ENCODE measurements at places on chromosomes 16 and 17.

DNA sequence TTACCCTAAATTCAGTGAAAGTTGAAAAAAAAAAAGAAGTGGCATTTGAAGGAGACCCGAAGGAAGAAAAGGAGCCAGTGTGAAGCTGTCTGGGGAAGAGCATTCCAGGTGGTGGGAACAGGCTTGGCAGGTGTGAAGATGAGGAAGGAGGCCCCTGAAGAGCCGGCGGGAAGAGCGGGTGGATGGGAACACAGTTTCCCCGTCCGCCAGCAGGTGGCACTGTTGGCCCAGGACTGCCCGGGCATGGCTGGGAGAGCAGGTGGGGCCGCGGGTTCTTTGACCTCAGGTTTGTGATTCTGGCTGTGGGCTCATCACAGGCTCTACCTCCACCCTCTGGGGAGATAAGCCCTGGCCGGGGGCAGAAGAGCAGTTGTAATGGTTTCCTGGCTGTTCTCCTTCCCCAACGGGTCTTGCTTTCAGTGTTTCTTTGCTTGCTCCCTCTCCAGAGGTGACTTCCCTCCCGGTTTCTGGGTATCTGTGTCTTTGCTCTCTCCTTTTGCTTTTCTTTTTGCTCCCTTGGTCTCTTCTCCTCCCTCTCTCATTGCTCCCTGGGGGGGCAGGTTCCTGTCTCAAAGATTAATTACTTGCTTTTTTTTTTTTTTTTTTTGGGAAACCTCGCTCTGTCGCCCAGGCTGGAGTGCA lies 32.3 kb downstream of the RAP1GAP2 start:
- DNase-seq = peak; percentile 75

DNA sequence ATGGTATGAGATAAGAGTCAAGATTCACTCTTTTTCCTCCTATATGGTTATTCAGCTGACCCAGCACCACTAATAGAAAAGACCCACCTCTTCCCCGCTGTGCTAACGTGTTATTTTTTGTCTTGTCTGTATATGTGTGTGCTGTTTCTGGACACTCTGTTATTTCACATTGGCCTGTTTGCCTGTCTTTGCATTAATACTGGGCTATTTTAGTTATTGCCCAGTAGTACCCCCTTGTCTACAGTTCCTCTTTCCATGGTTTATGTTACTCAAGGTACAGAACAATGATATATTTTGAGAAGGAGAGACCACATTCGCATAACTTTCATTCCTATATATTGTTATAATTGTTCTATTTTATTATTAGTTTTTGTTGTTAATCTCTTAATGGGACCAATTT lies 74.0 kb upstream of the SIAH1 start:
- no peak for DNase-seq

GRCh38 chr17:55314061-55314783 lies 49.5 kb downstream of the HLF start:
- no peak for DNase-seq

- no peak for DNase-seq
Measured at GRCh38 chr17:76345377-76345974, 8.2 kb downstream of the PRPSAP1 start.

GRCh38 chr17:44088254-44088653 lies 17.7 kb downstream of the G6PC3 start:
- DNase-seq = no peak

DNA sequence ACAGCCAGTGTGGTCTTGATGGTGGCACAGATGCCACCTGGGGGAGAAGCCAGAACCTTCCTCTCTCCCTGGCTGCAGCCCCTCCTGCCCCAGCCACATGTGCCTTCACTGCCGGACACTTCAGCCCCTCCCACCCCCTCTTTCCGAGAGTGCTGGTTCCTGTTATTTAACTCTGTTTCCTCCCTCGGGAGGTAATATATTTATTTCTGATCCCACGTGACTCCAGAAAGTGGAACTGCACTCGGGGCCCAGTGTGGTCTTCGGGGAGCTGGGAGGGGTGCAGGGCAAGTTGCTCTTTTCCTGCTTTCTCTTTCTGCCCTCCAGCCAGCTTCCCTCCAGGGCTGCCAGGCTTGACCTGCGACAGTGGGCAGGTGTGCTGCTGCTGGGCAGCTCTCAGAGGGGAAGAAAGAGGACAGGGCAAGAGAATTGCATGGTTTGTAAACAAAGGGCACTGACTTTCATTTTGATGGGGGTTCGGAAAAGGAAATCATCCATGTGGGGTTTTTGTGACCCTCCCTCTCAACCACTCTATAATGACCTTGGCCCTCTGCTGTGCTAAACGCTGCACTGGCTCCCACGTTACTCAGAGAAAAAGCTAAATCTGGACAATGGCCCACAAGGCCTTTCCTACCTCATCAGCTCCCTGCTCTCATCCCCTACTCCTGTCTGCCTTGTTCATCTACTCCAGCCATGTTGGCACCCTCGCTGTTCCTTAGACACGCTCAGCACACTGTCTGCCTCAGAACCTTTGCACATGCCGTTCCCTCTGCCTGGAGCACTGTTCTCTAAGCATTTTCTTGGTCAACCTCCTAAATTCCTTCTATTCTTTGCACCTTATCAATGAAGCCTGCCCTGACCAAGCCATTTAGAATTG lies 8.2 kb upstream of the CIITA start:
- no peak for DNase-seq

DNA sequence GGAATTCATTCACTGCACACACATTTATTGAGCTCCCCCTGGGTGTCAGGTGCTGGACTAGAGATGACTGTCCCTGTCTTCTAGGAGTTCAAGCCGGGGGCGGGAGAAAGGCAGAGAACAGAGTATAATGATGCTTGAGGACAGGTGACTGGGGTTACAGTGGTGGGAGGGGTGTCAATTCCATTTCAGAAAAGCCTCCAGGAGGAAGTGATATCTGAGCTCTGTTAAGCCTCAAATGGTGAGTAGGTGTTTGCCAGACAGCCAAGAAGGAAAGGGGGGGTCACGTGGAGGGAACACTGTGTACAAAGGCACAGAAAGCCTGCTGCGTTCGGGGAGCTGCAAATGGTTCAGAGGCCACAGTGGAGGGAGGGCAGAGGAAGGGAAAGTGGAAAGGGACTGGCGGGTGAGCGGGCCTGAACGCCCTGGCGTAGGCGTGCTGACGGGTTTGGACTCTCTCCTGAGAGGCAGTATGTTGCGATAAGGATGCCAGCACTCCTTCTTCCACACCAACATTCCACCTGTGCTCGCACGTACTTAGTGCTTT lies 9.7 kb upstream of the NXPH3 start:
- no peak for DNase-seq

GRCh38 chr17:78622491-78623265 lies 45.5 kb upstream of the DNAH17 start:
- DNase-seq = no peak

DNA sequence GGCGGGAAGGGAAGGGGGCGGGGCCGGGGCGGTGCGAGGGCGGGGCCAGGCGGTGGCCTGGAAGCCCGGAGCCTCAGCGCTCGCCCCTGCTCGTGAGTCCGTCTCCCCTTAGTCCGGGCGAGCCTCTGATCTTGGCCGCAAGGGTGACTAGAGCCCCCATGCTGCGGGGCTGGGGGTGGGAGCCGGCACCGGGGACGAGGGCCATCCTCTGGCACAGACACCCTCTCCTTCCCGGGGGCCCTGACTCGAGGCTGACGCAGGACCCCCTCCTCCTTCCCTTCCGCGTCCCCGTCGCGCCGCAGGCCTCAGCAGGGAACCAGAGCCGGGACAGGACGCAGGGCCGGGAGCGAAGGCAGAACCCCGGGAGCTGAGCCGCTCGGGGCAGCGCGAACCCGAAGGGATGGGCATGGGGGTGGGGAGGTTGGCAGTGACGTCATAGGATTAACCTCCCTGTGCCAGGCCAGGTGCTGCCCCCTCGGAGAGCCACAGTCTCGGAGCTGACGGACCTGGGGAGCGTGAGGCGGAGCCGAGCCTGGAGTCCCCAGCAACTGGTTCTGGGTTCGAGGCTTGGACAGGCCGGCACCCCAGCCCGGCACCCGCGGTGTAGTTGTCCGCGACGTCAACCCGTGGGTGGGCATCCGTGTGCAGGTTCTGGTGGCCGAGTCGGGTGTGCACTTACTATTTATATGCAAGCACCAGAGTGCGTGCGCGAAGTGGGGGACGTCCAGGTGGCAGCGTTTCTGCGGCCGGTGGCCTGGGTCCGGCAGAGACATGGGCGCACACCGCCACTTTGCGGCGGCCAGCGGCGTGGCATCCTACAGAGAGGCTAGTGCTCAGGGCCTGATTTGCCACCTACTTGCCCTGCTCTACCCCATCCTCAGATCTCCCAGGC lies 503 bp upstream of the PLCD3 start:
- peak; percentile 56 for DNase-seq

GRCh38 chr17:72717676-72718075 lies 374.8 kb downstream of the SLC39A11 start:
- DNase-seq = no peak

DNA sequence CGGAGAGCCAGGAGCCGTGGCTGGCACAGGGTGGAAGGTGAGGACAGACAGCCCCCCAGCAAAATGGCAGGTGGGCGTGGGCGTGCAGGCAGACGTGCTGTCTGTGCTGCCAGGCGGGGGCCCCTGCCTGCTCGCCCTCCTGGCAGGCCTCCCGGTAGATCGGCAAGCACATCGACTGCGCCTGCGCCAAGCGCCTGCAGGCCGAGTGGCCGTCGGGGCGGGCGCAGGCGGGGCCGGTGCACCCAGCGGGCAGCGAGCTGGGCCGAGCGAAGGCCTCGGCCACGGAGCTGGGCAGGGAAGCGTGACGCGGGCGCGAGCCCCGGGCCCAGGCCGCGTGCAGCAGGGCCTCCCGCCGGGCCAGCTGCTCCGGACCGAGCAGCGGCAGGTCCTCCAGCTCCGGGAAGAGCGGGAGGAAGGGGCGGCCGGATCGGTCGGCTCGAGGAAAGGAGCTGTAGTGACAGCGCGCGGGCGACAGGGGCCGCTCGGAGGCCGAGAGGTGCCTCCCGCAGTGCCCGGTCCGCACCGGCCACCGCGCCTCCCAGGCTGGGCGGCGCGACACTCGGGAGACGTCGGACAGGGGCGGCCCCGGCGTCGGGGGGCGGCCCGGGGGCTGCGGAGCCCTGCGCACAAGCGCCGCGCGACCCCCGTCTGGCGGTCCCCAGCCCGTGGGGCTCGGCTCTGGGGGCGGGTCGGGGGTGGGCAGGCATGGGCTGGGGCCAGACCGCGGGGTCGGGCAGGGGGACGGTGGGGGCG lies 16.9 kb downstream of the GRIN2C start:
- DNase-seq = no peak

- DNase-seq = no peak
Measured at GRCh38 chr16:11799509-11800381, 2.7 kb upstream of the ZC3H7A start.

DNA sequence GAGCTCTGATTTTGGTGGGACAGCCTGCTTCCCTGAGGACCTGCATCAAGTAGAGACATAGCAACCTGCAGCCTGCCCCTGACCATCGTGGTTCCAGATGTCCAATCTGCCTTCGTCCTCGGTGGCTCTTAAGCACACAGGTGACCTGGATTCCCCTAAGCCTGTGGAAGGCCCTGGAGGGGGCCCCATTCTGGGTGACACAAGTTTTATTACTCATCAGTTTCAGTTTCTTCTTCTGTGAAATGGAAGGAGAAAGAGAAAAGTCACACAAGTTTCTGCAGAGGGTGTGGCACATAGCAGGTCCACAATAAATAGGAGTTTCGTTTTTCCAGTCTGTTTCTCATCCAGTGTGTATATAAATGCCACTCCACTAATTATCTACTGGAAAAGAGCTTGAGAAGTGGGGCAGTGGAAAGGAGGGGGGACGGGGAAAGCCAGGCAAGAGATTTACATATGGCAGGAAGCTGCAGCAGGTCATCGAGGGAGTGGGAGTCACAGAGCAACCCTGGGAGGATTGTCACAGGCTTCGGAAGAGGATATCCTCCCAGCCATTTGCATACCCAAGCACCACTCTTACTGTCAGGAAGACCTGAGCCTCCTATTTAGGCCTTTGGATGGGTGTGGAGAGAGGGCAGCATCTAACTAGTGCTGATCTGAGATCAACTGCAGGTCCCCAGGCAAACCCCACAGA lies 10.0 kb upstream of the NOS2 start:
- DNase-seq = peak; percentile 62

DNA sequence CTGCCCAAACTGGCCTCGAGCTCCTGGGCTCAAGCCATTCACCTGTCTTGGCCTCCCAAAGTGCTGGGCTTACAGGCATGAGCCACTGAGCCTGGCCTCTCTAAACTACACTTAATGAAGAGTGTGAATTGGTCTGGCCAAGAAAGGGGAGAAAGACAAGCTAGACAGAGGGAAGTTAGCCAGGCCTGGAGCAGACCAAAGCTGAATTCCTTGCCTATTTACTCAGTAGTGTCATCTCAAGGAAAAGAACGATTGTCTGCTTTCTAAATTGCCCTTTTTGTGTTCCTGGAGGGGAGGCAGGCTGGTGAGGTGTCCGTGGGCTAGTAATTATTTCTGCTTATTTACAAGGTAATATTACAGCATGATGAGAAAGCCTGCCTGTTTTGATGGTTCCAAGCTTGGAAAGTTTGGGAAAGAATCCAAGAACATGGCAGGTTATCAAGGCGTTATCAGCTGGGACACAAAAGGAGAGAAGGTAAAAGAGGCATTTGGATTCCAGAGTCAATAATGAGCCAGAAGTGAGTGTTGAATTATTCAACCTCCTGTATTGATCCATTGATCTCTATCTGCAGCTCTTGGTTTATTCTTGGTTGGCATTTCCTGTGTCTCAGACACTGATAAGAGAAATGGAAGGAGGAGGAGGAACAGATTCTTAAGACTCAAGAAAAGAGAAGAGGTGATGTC lies 6.3 kb upstream of the CBFB start:
- no peak for DNase-seq

DNA sequence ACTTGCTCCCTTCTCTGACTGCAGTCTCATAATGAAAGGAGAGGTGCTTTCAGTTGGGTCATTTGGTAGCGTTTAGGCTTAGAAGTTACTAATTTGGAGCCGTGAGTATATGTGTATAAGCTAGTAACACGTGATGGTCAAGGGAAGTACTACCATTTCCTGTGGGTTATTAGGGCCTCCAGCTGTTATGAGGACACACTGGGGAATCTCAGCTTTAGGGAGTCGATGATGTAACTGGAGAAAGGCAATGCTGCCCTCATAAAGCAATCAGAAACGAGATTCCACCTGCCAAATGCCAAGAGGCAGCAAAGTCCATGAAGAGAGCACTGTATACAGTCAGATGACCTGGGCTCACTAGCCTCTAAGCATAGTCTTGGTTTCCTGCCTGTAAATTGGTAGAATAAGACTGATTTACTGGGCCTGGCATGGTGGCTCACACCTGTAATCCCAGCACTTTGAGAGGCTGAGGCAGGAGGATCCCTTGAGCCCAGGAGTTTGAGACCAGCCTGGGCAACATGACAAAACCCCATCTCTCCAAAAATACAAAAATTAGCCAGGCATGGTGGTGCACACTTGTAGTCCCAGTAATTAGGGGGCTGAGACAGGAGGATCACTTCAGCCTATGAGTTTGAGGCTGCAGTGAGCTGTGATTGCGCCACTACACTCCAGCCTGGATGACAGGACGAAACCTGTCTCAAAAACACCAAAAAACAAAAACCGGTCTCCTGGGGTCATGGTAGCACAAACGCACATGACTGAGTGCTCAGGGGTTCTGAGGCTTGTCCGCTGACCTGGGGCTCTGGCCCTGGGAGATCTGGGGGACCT lies 53.0 kb downstream of the SF3B3 start:
- DNase-seq = no peak

Measured in stimulated activated CD4-positive, alpha-beta T cell treated with anti-CD3 and anti-CD28 coated beads, Interleukin-1b, Interleukin-23, amount 100 ng/mL, for 48 hours (primary cell).